Adipose tissue (tissue), 3 donors: ENCODE measurements at places on chromosomes 11 and 22. TPM values are rescaled to one million over a fixed set of nuclear protein-coding genes. Genes with fewer than 3 reads are reported as not detected.

The LIF gene
- polyA plus RNA-seq = 117 TPM

The C11orf98 gene
- polyA plus RNA-seq = 72.4 TPM

The PRAME gene
- polyA plus RNA-seq = 0.10 TPM

The PTPMT1 gene
- 39.0 TPM for polyA plus RNA-seq

The IGLL1 gene
- not detected for polyA plus RNA-seq

The EIF3F gene
- polyA plus RNA-seq = 670 TPM

The ASCL2 gene
- polyA plus RNA-seq = 0.19 TPM

The MUC5AC gene
- polyA plus RNA-seq = 0.56 TPM

The FAT3 gene
- 0.05 TPM for polyA plus RNA-seq

The MOV10L1 gene
- polyA plus RNA-seq = 0.31 TPM

The ACR gene
- polyA plus RNA-seq = 3.6 TPM

The RFPL1 gene
- polyA plus RNA-seq = not detected

The UBQLN3 gene
- polyA plus RNA-seq = not detected

The KMT5B gene
- 16.8 TPM for polyA plus RNA-seq

The OR51B4 gene
- not detected for polyA plus RNA-seq

The LYVE1 gene
- 12.3 TPM for polyA plus RNA-seq

The BIK gene
- not detected for polyA plus RNA-seq

The CRYBB3 gene
- polyA plus RNA-seq = not detected

The C11orf16 gene
- polyA plus RNA-seq = not detected

The HTR3A gene
- 0.06 TPM for polyA plus RNA-seq

The NDUFS3 gene
- polyA plus RNA-seq = 99.6 TPM

The RFPL2 gene
- polyA plus RNA-seq = not detected

The TMA7B gene
- 0.56 TPM for polyA plus RNA-seq

The SLC6A5 gene
- polyA plus RNA-seq = not detected

The ENTHD1 gene
- polyA plus RNA-seq = not detected

The PNPLA5 gene
- not detected for polyA plus RNA-seq

The NCF4 gene
- 27.8 TPM for polyA plus RNA-seq

The TTC28 gene
- polyA plus RNA-seq = 8.3 TPM

The OR2D2 gene
- not detected for polyA plus RNA-seq

The CARD16 gene
- polyA plus RNA-seq = 52.2 TPM

The OR51A4 gene
- polyA plus RNA-seq = not detected

The UBQLNL gene
- polyA plus RNA-seq = 0.09 TPM

The CDC42EP1 gene
- polyA plus RNA-seq = 52.7 TPM

The FAM83F gene
- 0.11 TPM for polyA plus RNA-seq

The NEAT1 gene
- polyA plus RNA-seq = 691 TPM

The CACNA1I gene
- 0.08 TPM for polyA plus RNA-seq

The APBB1 gene
- 23.4 TPM for polyA plus RNA-seq

The SYCE3 gene
- polyA plus RNA-seq = not detected

The SMTNL1 gene
- not detected for polyA plus RNA-seq

The HEPN1 gene
- polyA plus RNA-seq = 2.3 TPM

The IGSF9B gene
- polyA plus RNA-seq = 0.71 TPM

The CD3G gene
- not detected for polyA plus RNA-seq

The C1QTNF6 gene
- 8.0 TPM for polyA plus RNA-seq
